ENCODE measurements at places on chromosomes 5 and 9. TPM values are rescaled to one million over a fixed set of nuclear protein-coding genes. Genes with fewer than 3 reads are reported as not detected.

- DNase-seq = no peak
These were observed 59.3 kb upstream of the CDKN2B start for GRCh38 chr9:22068369-22068768.

DNA sequence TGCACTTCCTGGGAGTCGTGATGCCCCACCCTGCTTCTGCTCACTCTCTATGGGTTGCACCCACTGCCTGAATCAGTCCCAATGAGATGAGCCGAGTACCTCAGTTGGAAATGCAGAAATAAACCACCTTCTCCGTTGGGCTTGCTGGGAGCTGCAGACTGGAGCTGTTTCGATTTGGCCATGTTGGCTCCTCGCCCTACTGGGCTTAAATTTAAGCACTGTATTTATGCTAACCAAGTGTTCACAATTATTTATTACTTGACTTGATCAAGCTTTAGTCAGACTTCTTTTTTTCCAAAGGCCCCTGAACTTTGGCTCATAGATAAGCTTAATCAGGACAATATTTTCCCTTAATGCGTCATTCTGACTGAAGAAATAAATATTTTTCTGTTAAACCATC lies 1072.4 kb upstream of the CDH9 start:
- no peak for DNase-seq

- peak; percentile 45 for DNase-seq
These were observed 303.0 kb downstream of the CSNK1G3 start for GRCh38 chr5:123814801-123815470.

DNA sequence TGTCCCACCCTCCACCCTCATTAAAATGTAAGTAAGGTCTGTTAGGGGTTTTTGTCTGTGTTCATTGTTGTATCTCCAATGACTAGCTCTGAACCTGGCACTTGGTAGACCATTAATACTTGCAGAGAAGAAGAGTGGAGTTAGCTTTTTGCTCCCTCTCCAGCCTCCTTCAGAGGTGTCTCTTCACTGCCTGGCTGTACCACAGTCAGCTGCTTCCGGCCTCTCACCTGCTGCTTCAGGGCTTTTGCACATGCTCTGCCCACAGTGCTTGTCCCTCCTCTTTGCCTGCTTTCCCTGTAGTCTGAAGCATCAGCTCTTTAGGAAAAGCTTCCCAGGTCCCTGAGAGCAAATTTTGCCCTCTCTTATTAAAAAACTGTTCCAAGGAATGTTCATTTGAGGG lies 83.6 kb downstream of the SNX24 start:
- no peak for DNase-seq

DNA sequence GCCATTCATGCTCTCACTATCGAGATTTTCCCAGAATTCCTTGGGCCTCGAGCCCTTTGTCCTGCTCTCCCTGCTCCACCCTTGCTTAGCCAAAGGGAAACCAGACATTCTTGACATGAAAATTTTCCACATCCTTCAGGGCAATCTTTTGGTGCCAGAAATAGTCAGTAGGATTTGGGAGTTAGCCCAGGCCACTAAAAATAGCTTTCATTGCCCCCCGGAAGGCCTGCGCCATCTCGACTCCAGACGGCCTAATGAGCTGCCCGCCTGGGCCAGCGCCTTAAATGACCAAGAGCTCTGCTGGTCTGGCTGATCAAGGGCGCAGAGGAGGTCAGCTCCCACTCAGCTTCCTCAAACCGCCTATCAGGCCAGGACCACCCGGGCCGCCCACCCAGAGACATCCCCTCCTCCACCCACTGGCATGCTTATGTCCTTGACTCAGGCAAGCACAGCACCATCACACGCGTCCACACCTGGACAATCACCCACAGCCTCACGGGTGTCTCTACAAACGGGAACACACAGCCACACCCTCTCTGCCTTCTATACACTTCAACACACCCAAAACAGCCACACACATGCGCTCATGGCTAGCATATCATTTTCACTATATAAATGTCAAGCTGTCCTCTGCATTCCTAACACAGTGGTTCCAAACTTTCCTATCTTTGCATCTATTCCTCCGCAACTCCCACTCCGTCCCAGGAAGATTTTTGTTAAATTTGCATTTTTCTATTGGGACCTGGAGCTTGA lies 20.9 kb downstream of the DUSP1 start:
- DNase-seq = no peak

DNA sequence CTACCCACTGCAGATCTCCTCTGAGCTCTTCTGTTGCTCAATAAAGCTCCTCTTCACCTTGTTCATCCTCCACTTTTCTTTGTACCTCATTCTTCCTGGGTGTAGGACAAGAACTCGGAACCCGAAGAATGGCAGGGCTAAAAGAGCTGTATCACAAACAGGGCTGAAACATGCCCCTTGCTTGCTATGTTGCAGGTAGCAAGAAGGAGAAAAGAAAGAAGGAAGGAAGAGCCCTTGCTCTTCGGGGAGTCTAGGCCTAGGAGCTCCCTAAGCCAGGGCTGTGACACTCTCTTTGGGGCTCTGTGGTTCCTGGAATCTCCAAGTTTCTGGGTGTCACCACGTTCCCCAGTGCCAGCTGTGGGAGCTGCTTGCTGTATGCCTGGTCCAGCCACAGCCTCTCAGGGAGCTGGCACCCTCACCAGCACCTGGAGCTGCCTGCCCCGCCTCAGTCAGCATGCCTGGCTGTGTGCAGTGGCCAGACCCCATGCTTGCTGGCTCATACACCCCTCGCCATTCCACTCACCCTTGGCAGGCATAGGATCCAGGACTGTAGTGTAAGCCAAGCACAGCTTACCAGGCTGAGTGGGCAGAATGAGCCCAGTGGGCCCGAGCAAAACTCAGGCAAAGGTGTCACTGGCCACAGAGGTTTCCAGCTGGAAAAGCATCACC lies 274.8 kb upstream of the ADRA1B start:
- DNase-seq = no peak

DNA sequence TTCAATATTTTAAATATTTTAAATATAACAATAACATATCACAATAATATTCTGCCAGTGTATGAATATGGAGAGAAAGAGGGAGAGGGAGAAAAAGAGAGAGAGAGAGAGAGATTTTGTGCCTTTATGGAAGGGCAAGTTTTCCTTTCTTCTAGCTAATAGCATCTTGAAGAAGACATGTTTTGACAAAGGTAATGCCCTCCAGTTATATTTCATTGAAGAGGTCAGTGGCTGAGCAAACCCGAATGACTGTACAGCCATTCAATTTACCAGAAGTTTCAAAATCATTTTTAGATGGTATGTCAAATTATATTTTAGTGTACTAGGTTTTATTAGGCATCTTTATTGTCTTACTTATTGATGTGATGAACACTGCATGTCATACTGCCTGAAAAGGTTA lies 139.3 kb downstream of the EMB start:
- DNase-seq = no peak

DNA sequence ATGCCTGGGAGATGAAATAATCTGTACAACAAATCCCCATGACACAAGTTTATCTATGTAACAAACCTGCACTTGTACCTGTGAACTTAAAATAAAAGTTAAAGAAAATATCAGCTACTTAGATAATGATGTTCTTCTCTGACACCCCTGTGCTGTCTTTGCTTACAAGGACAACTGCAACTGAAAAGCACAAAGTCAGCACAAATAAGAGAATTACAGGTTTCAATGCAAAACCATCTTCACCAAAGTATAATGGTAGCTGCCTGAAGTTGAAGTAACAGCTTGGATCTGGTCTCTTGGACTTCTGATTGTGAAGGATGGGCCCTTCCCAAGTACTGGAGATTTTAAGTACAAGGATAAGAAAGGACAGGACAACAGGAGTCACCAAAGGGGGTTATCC lies 45.6 kb upstream of the PPP2R2B start:
- DNase-seq = no peak

DNA sequence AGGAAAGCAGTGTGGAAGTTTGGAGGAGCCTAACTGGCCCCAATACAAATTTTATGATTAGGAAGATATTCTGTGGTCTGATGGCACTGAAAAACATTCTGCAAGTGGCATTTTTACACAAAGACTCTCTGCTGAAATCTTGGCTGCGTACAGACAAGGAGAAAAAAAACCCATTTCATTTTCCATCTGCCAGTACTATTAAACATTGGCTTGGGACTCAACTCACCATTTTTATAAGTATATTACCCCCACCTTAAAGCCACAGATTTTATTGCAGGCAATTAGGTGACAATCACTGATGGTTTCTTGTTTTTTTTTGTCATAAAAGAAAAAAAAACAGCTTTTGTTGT lies 206.9 kb downstream of the PTTG1 start:
- DNase-seq = no peak

GRCh38 chr5:150616506-150616905 lies 24.0 kb upstream of the SYNPO start:
- DNase-seq = no peak

The FBXL7 gene
- total RNA-seq = not detected

The GABBR2 gene
- 6.3 TPM for total RNA-seq
